ENCODE measurements at places on chromosomes 2 and 18.
A peak's percentile ranks its signal among the peaks of the same experiment; 100 is the strongest.

- DNase-seq = no peak
Measured at GRCh38 chr2:69047625-69048145, 34.7 kb downstream of the ANTXR1 start.

- DNase-seq = no peak
Measured at GRCh38 chr2:102350137-102350793, 5.3 kb upstream of the IL18R1 start.

DNA sequence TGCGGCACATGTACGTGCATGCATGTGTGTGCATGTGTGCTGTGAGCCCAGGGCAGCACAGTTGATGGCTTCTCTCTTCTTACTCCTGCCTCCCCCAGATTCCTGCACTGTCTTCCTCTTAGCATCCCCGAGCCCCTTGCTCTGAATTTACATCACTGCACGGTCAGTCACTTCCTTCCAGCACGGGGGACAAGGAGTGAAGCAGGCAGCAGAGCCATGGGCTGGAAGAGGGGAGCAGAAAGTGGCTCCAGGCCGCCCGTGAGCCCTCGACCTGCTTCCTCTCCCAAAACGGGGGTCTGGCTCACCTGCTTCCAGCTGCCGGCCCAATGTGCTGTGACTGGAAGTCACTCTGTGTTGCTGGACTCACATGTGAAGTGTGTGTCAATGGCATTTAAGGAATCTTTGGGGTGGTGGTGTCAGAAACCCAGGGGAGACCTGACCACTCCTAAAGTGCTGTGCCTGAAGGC lies 106.1 kb downstream of the FAM210A start:
- DNase-seq = no peak

DNA sequence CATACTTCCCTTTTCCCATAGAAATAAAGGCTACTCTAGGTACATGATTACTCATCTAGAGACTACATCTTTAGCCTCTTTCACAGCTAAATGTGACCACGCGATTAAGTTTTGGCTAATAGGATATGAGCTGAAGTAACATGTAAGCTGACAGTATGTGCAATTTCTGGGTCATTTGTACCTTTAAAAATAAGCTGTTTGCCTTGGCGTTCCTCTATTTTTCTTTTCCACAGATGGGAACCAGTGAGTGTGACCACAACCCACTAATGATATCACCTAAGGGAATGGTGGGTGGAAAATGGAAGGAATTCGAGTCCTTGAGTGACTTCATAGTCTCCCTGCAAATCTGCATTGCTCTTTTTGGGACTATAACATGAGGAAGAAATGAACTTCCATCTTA lies 11.7 kb upstream of the NABP1 start:
- no peak for DNase-seq

GRCh38 chr2:48124592-48124991 lies 218.3 kb upstream of the FBXO11 start:
- DNase-seq = no peak

- DNase-seq = peak; percentile 8
Measured at GRCh38 chr2:163191372-163191771, 352.8 kb upstream of the KCNH7 start.

DNA sequence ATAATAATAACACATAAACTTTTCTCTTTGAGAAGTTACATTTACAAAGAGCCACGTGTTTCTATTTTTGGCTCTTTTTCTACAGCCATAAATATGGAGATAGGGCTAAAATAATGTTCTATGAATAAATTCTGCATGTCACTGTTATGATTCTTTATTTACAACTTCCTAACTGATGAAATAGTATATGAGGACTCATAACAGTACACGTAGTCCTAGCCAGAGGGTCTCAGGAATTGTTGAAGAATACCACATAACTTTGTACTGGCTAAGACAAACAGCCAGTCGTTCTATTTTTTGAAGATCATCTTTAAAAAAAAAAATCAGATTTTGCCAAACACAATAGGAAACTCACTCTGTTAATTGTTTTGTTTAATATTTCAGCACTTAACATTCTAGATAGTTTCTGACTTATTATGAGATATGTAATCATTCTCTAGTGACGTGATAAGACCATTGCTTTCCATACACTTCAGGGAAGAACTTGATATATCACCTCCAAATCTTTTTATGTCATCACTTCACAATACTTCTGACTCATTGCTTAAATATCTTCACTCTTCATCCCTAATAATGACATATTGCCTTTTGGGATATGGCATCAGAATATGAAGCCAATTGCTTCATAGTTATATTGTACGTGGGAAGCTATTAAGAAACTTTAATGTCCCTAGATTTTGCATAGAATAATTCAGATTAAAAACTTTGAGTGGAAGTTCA lies 256.1 kb downstream of the XIRP2 start:
- no peak for DNase-seq

- DNase-seq = no peak
Measured at GRCh38 chr2:62071760-62072680, 123.9 kb upstream of the B3GNT2 start.

- DNase-seq = no peak
Measured at GRCh38 chr2:134715932-134716643, 2.7 kb downstream of the TMEM163 start.

- DNase-seq = no peak
Measured at GRCh38 chr2:48998449-48998848, 155.9 kb downstream of the FSHR start.

DNA sequence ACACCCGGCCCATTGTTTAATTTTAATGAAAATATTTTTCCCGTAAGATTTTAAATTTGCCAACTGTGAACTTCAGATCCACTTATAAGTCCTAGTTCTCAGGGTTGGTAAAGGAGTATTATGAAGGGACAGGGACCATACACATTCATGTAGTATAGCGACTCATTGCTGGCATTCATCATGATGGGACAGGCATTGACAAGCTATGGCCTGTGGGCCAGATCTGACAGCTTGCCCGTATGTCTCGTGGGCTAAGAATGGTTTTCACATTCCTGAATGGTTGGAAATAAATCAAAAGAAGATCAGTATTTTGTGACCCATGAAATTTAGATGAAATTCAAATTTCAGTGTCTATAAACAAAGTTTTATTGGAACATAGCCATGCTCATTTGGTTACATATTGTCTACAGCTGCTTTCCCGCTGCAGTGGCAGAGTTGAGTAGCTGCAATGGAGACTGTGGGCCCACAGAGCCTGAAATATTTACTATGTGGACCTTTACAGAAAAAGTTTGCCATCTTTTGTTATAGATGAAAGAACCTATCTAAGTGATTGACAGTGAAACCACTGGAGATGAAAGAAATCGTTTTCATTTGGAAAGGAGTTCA lies 4.1 kb downstream of the RAPGEF4 start:
- DNase-seq = no peak

GRCh38 chr2:105404736-105405135 lies 5.9 kb upstream of the FHL2 start:
- DNase-seq = no peak

- no peak for DNase-seq
Measured at GRCh38 chr18:55403421-55403949, 184.5 kb downstream of the TCF4 start.

DNA sequence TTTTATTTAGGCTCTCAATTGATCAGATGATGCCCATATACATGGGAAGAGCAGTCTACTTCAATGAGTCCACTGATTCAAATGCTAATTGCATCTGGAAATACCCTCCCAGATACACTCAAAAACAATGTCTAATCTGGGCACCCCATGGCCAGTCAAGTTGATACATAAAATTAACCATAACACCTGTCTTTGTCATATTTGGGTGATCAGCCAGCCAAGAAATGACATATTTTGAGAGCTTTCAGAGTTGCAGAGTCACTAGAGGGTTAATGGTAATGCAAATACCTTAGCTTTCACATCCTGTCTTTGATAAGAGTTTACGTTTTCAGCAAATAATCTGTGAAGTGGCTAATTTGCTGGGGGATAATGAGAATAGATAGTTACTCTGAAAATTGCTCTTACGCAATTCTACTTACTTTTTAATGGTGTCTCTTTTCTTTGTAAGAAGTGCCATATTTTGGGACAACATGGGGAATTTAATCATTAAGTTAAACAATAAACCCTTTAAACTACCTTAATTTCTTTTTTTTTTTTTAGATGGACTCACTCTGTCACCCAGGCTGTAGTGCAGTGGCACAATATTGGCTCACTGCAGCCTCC lies 49.1 kb downstream of the CCDC195 start:
- no peak for DNase-seq

DNA sequence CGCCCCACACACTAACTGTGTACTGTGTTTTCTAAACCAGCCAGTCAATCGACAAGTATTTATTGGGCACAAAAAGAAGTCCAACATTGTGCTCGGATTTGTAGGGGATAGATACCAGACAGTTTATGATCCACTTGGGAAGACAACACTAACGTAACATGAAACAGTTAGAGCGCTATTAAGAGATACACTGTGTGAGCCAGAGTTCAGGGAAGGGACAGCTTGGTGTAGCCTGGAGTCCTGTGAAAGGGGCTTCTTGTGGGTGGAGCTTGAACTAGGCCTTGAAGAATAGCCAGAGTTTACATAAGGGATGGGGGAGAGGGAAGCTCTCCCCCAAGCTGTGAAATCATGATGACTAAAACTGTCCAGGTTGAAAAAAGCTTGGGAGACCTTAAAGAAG lies 176.4 kb upstream of the TCF4 start:
- DNase-seq = no peak

GRCh38 chr2:9018534-9018933 lies 15.1 kb upstream of the MBOAT2 start:
- DNase-seq = no peak

GRCh38 chr2:160576054-160576499 lies 82.5 kb upstream of the RBMS1 start:
- DNase-seq = no peak

DNA sequence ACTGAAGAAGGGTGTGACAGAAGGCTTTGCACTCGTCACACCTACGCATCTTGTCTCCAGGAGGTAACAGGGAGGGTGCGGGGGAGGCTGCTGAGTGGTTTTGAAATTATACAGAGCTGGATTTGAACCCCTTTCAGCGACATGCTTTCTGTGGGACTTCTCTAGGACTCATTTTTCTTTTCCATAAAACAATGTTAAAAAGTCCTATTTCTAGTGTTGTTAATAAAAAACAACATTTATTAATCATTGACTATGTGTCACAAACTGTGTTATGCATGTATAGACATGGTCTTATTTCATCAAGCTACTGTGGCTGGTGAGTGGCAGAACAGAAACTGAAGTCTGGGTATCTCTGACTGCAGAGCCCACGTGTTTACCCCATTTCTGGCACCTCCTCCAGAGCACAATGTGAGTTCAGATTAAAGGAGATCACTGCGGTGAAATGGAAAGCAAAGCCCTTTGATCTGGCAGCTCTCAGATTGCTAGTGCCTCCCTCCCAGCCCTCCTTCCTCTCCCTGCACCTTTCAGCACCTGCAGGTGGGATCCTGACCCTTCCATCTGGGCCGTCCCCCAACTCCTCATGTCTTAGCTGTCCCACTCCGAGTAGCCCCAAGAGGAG lies 315.5 kb upstream of the MYT1L start:
- DNase-seq = no peak
